T-helper 1 cell (primary cell): ENCODE measurements at places on chromosomes 1 and 21.

- DNase-seq: no peak
Measured at GRCh38 chr1:38138498-38139233, 92.1 kb upstream of the POU3F1 start.

GRCh38 chr1:224745924-224746323, 129.8 kb downstream of the CNIH3 start:
- no peak for DNase-seq

DNA sequence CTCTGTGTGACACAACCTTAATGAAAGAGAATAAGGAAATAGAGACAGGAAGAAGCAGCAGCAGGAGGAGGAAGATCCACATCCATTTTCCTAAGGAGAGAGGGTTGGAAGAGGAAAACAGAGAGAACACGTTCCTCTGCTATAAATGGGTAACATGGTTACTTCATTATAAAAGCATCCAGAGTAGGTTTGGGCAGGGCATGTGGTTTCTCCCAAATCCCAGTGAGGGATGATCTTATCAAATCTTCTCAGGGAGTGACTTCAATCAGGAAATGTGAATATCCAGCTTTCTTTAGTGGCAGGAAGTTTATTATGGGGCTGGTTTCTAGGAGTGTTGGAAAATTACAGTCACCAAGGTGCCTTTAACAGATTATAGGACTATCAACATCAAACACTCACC, 11.1 kb downstream of the CYP2J2 start:
- DNase-seq: no peak

DNA sequence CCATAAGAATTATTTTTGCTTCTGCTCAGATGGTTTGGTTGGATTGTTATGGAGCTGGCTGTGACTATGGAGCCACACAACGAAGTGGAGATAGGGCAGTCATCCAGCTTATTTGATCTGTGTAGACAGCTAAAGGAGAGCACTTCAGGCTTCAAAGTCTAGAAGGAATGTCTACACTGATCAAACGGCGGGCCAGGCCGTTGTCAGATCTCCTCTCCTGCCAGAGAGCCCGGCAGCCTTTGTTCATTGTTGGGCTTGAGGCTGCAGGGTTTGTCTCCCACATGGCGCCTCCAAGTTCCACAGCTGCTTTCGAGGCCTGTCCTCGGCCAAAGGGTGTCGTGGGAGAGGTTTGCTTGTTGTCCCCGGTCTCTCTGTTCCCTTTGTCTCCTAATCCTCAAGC, 2.8 kb upstream of the STMN1 start:
- DNase-seq: no peak
